Activated CD4-positive, alpha-beta T cell treated with anti-CD3 and anti-CD28 coated beads, Interleukin-2, amount 10 ng/mL, durations not matched to agents 24 days and 14 days (primary cell): ENCODE measurements at places on chromosomes 7 and 10. TPM values are rescaled to one million over a fixed set of nuclear protein-coding genes. Genes with fewer than 3 reads are reported as not detected.

Gene CC2D2B
- total RNA-seq: 0.26 TPM in 1 of 2 replicates, not detected in the other

Gene AGBL3
- total RNA-seq: 2.0 and 3.4 TPM in 2 replicates

Gene PAOX
- 9.3 and 9.4 TPM in 2 replicates for total RNA-seq

Gene LDB3
- 0.07 TPM in 1 of 2 replicates, not detected in the other for total RNA-seq

Gene SYPL1
- total RNA-seq: 26.6 and 27.2 TPM in 2 replicates

- DNase-seq: peak; percentile 82
These were observed 90.8 kb downstream of the CHN2 start for GRCh38 chr7:29285444-29285793.

DNA sequence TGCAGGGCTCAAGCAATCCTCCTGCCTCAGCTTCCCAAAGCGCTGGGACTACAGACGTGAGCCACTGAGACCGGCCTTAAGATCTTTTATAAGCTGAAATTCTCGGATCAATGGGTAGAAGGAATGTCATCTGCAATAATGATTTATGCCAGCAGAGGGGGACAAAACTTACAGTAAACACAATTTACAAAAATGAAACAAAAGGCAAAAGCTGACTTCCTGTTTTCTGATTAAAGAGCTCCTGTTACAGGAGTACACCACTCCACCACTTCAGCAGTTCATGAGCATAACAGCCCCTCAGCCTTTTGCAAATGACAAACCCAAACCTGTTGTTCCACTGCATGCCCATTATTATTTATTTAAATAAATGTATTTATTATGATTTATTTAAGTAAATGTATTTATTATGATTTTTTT is 88.5 kb upstream of the ATP6V0A4 start:
- peak; percentile 90 for DNase-seq

- no peak for DNase-seq
These were observed 323.0 kb downstream of the EXOC4 start for GRCh38 chr7:133575726-133576440.

DNA sequence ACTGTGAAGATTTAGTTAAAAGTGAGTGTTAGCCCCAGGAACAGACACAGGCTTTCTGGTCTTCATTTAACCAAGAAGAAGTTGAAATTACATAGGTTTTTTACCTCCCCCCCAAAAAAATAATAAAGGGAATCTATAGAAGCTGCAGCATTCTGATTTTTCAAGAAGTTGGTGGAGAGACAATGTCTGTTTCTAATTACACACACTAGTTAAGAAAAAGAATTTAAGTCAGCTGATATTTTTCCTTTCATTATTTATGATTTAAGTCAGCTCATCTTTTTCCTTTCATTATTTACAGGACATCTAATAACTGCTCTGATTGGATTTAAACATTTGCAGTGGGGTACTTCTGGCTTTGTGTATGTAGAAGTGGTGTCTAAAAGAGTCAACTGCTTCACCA is 201.4 kb upstream of the NRP1 start:
- no peak for DNase-seq

DNA sequence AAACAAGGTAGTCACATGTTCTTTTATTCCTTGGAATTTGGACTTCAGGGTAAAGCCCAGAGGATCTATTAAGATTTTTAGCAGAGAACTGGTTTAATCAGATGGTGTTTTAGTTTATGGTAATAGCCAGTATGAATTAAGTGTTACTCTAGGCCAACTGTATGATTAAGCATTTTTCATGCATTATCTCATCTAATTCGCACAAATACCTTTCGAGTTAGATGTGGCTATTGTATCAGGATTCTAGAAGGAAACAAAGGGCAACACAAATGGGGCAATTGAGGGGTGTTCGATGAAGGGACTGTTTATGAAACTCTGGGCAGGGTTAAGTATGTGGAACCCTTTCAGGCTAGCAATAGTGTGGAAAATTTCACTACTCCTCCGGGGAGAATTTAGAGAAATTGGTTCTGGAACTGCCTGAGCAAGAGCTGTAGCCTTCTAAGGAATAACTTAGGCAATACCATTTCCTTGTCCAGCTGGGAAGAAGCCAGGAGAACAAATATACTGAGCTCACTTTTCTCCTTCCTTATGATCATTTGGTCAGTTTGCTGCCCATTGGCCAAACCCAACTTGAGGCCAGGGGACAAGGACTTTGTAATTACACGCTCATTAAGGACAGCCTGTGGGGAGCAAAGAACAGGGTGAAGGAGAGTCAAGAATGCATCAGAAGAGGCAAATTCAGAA is 319.0 kb upstream of the FZD1 start:
- no peak for DNase-seq

- no peak for DNase-seq
These were observed 5.5 kb downstream of the CNNM2 start for GRCh38 chr10:102923601-102924000.

DNA sequence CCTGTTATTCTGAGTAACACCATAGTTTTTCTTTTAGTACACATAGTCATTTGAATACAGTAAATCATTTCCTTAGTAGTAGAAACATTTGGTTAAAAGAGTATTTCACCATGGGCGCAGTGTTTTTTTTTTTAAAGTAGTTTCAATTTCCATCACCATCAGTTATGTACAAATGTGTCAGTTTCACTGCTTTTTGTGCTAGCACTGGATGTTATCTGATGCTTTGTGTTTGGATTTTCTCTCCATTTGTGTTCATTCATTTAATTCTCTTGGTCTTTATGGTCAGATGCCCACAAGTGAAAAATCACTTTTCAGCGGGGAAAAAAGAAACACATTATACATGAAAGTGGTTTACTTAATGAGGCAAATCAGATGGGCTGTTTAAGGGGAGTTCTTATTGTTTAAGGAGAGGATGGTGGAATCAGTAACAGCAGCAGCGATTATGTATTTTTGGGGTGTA is 16.0 kb upstream of the HK1 start:
- DNase-seq: no peak

DNA sequence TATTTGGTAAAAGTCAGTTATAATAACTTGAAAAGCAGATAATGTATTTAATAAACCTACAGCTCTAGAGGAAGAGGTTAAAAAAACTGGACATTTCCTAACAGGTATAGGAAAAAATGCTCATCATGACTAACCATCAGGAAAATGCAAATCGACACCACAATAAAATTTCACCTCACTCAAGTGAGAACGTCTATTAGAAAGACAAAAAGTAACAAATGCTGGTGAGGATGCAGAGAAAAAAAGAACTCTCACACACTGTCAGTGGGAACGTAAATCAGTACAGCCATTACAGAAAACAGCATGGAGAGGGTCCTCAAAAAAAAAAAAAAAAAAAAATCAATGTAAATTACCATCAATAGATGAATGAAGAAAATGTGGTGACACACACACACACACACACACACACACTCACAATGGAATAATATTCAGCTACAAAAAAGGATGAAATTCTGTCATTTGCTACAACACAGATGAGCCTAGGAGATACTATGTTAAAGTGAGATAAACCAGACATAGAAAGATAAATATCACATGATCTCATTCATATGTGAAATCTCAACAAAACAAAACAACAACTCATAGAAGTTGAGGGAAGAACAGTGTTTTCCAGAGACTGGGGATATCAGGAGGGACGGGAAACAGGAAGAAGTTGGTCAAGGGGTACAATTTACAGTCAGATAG is 20.1 kb downstream of the EPC1 start:
- DNase-seq: no peak

DNA sequence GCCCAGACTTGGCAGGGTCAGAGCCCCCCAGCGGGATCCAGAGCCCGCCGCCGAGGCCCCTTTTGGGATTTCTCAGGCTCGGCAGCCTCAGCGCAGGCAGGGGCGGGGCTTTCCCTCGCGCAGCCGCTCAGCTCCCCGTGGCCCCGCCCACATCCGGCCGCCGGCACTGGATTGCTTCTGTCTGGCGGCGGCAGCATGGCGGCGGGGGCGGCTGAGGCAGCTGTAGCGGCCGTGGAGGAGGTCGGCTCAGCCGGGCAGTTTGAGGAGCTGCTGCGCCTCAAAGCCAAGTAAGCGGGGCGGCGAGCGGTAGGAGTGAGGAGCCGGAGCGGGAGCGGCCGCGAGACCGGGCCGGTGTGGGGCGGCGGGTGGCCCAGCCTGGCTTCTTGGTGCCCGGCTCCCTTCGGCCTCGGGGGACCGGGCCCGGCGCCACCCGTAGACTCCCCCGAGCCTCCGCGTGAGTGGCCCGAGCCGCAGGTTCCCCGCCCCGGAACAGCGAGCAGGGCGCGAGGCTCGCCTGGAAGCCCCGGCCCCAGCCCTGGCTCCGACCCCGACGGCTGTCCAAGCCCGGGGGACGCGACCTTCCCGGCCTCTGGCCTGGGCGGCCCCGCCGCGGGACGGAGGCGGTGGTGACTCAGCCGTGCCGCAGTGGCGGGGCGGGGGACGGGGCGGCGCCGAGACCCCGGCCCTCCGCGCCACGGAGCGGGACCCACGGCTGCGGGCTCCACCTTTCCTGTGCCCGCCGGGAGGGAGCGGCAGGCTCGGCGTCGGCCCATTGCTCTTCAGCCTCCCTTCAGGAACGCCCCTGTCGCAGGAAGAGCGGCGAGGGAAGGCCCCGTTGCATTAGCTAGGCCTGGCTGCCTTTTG is at the start of gene GLRX3:
Gene GLRX3 (plus strand): TSS at position 166 of the 864 bp plus-strand sequence. CDS start 30 bp downstream, at position 196.
- DNase-seq: peak; percentile 97

DNA sequence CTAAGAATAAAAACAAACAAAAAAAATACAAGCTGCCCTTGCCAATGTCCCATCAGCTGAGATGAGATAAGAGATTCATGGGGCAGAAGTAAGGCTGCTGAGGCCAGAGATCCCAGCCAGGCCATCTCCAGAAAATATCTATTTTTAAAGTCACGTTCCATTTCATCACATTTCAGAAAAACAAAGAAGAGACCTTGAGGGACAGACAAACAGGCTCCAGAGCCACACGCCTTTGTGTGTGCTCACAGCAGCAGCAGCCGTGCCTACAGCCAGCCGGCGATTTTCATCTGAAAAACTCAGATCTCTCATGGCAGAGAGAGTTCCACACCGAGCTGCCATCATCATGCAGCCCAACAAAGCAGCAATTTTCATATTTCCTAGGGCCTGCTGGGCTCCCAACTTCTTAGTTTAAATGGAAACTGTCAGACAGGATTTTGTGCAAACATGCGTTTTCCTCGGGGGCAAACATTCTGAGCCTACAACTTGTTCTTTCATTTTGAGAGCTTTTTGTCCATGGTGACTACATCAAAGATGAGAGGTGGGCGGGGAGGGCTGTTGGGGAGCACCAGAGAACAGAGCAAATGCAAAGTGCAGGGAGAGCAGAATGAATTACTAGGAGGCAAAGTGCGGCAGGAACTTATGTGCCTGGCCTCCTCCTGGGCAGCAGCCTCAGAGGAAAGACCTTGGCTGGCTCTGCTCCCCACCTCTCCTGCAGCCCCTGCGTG is 38.8 kb downstream of the DLG5 start:
- no peak for DNase-seq

- no peak for DNase-seq
These were observed 106.9 kb downstream of the ANLN start for GRCh38 chr7:36496576-36496975.

GRCh38 chr7:4775848-4776623 is 613 bp downstream of the AP5Z1 start:
- DNase-seq: peak; percentile 87

DNA sequence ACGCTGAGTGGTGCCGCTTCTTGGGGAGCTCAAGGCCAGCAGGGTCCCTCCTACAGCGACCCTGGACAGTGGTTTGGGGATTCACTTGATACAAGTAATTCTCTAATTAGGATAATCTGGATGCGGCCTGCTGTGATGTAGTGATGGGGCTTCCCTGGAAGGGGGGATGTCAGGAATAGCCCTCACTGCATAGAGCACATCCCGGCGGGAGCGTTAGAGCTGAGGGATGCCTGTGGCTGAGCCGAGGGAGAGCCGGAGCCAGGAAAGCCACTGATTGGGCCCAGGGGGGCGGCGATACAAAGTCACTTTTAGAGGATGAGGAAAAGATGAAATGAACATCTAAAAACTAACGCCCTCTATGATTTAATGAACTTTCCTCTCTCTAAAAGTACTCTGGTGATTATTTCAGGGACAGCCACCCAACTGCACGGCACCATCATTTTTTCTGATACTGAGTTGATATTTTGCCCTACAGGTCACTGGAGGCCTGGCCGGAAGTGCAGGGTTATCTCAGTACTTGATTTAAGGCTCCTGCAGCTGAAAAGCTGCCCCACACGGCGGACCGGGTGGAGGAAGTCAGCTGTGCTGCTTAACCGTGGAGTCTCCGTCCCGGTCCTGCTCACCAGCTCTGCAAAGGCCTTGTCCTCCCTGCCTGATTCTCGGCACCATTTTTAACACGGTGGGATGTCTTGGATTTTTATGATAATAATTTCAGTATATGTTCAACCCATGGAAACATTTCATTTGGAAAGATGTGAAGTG is 518.8 kb downstream of the DNAJB6 start:
- no peak for DNase-seq

- DNase-seq: peak; percentile 92
These were observed 66.7 kb upstream of the PITRM1 start for GRCh38 chr10:3239066-3239919.

- DNase-seq: no peak
These were observed 65.2 kb downstream of the CUBN start for GRCh38 chr10:17064435-17064834.

DNA sequence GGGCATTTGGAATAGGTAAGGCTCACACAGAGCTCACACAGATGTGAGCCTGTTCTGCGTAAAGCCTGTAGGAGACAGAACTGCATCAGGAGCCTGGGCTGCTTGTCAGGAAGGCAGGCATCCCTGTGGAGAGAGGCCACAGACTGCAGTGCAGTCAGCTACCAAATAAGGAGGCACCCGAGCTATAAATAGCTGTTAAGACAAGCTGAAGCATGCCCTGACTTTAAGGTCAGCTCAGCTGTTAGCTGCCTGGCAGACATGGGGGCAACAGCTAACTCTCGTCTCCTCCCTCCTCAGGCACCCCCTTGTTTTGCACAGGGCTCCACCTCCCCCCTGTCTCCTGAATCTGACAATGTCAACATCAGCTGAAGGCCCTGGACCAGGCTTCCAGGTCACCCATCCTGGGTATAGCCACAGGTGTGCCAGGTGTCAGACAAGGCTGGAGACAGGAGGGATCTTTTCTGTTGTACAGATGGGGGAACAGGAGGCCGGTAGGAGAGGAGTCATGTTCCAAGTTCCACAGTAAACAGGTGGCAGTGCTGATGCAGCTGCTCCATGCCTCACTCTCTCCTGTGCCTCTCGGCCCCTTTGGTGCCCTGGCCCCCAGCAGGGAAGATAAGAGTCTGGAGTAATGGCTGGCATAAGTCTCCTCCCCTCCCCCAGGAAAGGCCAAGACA is 27.6 kb upstream of the MKRN1 start:
- DNase-seq: no peak

DNA sequence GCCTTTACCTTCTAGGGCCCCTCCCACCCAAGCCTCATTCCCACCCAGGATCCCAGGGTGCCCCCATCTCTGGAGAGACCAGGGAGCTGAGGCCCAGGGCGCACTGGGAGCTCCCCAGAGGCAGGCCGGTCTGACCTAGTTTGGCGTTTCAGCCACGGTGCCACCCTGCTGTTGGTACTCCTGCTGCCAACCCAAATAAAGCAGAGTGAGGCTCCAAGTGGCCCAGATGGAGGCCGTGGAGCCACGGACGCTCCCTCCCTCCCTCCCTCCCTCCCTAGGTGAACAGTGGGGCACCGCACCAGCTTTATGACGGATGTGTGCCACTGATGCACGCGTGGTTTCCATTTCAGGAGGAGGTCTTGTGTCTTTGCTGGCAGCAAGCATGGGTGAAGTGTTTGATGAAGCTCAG is 1.8 kb downstream of the INPP5A start:
- DNase-seq: peak; percentile 77
